ENCODE measurements at places on chromosomes 16 and 17.

GRCh38 chr16:17557949-17558348 lies 87.2 kb upstream of the XYLT1 start:
- DNase-seq: no peak

- no peak for DNase-seq
Measured at GRCh38 chr16:80366023-80366422, 174.8 kb upstream of the DYNLRB2 start.

DNA sequence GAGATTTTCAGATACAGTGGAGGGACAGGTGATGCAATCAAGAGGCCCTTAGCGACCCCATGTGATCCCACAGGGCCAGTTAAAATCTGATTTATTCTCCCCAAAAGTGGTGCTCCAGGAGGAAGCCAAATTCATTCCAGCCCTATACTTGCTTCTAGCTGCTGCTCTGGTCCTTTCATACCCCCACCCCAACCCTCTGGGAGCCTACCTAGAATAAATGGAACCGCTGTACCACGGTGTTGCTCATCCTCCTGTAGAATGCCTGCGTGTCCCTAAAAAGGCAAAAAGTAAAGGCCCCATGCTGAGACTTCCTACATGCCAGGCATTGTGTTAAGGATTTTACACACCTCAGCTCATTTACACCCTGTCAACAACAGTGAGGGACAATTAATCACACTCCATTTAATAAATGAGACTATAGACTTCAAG lies 2.0 kb upstream of the RASL10B start:
- no peak for DNase-seq

GRCh38 chr17:27930000-27930399 lies 36.8 kb upstream of the LYRM9 start:
- no peak for DNase-seq
